ENCODE measurements at places on chromosomes 4 and X. TPM values are rescaled to one million over a fixed set of nuclear protein-coding genes. Genes with fewer than 3 reads are reported as not detected.

PPA2 gene
- total RNA-seq, result 34.9 TPM

CT55 gene
- total RNA-seq, result not detected

RRH gene
- not detected for total RNA-seq

QRFPR gene
- total RNA-seq, result 0.44 TPM

TLR1 gene
- 5.0 TPM for total RNA-seq

IGFBP7 gene
- total RNA-seq, result 1,907 TPM

UCP1 gene
- not detected for total RNA-seq

TEX13B gene
- not detected for total RNA-seq

NAP1L5 gene
- total RNA-seq, result 2.6 TPM

PRKG2 gene
- total RNA-seq, result not detected

AMTN gene
- total RNA-seq, result not detected
